ENCODE measurements at places on chromosomes 1 and 21.

- no peak for DNase-seq
Observed at GRCh38 chr1:207752456-207752998, 673 bp downstream of the CD46 start.

DNA sequence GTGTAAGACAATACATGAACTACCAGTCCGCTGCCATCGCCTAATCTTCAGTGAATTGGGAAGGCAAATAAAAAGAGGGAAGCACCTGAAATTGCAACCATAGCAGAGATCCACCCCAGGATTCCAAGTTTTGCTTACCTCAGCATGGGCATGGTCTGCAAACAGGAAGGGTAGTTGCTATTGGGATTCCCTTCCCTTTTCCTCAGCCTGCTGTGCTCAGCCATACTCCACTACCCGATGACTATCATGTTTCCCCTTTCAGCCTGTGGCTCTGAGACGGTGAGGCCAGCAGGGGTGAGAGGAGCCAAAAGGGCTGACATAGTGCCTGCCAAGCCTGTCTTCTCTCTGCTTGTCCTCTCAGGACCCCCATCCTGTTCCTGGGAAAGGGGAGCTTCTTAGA, 64.2 kb downstream of the GPR137B start:
- no peak for DNase-seq

GRCh38 chr1:77876884-77877283, 11.5 kb upstream of the NEXN start:
- no peak for DNase-seq

- peak; percentile 53 for DNase-seq
Observed at GRCh38 chr21:25895565-25896205, 160.9 kb downstream of the GABPA start.

DNA sequence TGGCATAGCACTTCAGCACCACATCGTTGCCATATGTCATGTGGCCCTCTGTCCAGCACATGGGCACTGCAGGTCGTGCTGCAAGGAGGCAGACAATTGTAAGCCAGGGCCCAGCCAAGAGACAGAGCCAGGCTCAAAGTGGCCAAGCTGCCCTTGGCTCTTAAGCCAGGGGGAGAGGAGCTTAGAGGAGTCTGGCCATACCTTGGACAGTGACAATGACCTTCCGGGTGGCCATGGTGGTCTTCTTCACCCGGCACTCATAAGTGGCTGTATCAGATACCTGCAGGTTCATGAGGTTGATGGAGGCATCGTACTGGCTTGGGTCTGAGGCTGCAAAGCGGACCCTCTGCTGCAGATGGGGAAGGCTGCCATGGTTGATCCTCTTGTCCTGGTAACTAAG, 4.6 kb downstream of the VSIG8 start:
- DNase-seq, result no peak

DNA sequence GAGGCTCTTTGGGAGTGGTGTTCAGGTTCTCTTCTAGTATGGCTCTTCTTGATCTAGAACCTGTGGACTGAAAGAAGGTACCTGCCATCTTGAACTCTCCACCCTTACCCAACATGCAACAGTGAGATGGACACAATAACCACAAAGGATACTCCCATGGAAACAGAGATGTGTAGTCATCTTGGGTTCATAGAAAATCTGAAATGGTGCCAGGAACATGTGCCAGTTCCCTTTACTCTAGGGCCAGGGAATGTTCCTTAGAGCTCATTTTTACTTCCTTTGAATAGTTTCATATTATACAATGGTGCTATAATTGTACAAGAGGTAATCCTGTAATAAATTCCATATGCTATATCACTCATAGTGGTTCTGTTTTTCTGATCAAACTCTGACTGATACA, 13.2 kb upstream of the SCYL3 start:
- DNase-seq, result no peak

DNA sequence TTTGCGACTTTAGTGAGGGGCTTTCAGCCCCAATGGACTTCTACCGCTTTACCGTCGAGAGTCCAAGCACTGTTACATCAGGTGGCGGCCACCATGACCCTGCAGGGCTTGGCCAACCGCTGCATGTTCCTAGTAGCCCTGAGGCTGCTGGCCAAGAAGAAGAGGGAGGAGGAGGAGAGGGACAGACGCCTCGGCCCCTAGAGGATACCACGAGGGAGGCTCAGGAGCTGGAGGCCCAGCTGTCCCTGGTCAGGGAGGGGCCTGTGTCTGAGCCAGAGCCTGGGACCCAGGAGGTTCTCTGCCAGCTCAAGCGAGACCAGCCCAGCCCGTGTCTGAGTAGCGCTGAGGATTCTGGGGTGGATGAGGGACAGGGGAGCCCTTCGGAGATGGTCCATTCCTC, 8.6 kb upstream of the SLC25A34 start:
- DNase-seq, result no peak

DNA sequence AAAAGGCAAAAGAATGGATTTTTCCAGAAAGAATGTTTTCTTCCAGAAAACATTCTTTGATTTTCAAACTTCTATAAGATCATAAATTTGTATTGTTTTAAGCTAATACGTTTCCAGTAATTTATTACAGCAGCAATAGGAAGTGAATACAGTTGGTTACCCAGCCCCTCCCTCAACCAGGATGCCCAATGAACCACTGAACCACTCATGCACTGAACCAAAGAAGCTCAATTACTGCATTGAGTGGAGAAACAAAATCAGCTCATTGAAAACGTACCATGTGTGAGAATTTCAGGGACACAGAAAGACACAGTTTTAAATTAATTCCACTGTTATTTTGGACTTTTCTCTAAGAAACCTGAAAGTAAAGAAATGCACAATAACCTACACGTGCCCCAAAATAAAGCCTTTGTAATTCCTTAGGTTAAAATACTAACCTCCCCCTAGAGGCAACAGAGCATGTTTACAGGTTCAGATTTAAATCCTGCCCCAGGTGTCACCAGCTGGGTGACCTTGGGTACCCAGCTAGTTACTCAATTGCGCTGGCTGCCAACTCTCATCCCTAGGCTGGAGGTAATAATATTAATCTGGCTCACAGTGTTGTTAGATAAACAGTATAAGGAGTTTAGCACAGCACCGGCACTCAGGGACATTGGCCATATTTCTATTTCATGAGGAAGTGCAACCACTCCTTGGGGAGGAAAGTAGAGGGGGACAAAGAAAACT, 111.7 kb downstream of the NMNAT2 start:
- no peak for DNase-seq

GRCh38 chr1:26785611-26786436, 1.9 kb upstream of the PIGV start:
- no peak for DNase-seq

DNA sequence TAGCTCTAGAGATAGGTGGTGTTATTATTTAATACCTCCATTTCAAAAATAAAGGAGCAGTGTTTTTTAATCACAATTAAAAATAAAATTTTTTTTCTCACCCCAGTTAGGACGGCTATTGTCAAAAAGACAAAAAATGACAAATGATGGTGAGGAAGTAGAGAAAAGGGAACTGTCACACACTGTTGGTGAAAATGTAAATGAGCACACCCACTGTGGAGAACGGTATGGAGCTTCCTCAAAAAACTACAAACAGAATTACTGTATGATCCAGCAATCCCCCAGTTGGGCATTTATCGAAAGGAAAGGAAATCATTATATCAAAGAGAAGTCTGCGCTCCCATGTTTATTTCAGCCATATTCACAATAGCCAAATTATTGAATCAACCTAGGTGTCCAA, 148.7 kb upstream of the NR5A2 start:
- no peak for DNase-seq

- no peak for DNase-seq
Observed at GRCh38 chr1:211783897-211784296, 46.7 kb downstream of the LPGAT1 start.

DNA sequence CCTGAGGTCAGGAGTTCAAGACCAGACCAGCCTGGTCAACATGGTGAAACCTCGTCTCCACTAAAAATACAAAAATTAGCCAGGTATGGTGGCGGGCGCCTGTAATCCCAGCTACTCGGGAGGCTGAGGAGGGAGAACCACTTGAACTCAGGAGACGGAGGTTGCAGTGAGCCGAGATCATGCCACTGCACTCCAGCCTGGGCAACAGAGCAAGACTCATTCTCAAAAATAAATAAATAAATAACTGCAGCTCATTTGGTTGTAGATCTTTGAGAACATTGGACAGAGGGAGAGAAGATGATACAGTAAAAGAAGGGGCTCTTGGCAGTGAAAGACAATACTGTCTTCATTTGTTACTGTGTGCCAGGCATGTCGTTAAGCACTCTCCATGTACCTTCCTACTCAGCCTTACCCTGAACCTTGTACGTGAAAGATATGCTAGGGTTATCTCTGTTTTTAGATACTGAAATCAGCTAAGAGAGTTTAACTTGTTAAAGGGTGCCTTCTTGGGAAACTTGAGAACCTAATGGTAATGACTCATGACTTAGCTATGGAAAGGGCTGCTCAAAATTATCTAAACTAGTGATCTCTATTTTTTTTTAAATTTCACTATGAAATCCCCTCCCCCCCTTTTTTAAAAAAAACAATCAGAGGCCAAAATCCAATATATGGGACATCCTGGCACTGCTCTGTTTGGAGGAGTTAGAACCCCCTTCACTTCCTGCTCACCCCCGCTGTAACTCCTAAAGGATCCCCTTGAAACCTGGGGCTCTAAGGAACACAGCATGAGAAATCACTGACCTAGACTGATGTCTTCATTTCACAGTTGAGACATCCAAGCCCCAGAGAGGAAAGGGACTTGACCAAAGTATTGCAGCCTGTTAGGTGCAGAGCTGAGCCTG, 6.8 kb upstream of the KPNA6 start:
- no peak for DNase-seq

- no peak for DNase-seq
Observed at GRCh38 chr21:45209685-45210284, 77.9 kb downstream of the POFUT2 start.

- DNase-seq, result no peak
Observed at GRCh38 chr1:31910933-31911332, 27.2 kb downstream of the PTP4A2 start.

- DNase-seq, result no peak
Observed at GRCh38 chr1:30680429-30680828, 43.0 kb downstream of the MATN1 start.

DNA sequence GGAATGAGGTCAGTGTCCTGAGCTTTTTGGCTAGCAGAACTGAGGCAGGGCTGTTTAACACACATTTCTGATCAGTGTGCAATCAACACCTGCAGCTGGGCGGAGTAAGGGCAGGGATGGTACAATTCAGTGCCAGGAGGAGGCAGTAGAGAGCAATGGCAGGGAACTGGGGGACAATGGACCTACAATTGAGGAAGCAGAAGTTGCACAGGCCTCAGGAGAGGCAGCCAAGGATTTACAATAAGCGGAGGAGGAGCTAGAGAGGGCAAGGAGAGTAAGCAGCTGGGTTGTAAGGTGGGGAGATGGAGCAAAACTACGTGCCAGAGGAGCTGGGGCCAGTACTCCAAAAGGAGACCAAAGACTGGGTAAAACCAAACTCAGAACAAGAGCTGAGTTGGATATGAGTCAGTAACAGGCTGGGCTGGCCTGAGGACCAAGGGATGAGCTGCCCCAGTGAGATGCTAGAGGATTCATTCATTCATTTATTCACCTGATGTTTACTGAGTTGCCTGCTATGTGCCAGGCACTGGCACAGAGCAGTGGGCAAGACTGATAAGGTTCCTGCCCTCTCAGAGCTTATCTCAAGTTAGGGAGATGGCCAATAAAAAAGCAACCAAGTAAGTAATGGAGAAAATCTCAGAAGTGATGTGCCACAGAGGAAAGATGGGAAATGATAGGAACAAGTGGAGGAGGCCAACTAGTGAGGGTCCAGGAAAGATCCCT, 10.4 kb upstream of the GALE start:
- no peak for DNase-seq

GRCh38 chr1:40039245-40039756, 1.2 kb upstream of the CAP1 start:
- peak; percentile 99 for DNase-seq

DNA sequence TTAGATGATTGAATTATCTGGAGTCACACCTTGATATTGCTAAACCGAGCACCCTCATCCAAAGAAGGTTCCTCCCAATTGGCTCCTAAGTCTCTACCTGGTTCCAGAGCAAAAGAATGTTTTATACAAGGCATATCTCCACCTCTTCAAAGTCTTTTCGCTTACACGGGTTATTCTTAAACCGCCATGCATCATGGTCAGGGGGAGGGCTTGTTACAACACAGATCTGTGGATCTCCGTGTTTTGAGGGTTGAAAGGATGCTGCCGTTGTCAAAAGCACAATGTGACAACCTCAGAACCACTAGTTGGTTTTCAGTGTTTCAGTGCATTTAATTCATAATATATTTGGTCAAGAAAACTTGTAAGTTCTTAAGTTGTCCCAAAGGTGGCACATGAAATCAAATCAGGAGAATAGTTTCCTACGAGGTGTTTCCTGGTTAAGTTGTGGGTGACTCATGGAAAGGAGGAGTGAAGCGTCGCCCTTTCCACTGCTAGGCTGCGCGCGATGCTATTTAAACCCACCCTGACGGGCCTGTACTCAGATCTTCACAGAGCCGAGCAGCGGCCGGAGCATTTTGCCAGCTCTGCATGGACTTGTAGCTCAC, 1531.6 kb upstream of the TPTE start:
- no peak for DNase-seq

DNA sequence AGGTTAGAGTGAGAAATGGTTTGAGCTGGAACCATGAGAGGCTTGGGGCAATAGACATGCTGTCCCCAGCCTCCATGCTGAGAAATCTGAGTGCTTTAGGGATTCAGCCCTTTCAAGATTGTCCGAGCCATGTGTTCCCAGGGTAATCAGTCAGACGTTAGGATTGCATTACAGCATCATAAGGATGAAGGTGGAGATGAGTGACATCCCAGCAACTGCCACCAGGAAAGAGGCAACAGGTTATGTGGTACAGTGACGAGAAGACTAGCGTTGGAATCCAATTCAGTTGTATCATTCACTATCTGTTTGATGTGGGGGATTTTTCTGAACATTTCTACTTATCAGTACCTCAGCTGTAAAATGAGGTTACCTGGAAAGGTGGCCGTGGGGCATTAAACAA, 1.7 kb downstream of the CAMK1G start:
- DNase-seq, result no peak

DNA sequence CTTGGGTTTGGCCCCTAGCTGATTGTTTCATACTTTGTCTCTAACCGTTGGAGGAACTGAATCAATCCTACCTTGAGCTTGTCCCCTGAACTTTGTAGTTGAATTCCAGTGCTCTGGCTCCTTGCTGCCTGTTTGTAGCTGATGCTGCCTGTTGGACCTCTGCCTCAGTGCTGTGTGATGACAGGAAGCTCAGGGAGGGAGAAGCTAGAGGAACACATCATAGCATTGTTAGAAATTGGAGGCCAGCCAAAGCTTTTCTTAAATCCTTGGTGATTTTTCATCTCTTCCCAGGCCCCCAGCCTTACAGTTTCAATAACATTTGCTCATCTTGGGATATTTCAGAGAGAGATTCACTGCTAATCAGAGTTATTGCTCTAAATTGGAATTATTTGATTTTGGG, 34.0 kb downstream of the MACF1 start:
- no peak for DNase-seq

DNA sequence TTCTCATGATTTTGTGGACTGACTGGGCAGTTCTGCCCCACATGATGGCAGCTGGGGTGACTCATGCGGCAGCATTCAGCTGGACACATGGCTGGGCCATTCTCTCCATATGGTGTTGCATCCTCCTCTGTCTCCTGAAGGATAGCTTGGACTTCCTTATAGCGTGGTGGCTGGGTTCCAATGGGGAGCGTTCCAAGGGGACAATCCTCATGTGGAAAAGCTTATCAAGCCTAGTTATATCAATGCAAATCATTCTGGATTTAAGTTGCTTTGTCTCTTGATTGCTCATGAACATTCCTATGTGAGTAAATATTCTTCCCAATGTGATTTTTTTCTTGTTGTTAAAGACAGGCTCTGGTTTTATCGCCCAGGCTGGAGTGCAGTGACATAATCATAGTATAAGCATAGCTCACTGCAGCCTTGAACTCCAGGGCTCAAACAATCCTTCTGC, 13.2 kb upstream of the SLC2A1 start:
- no peak for DNase-seq

GRCh38 chr1:163834778-163835177, 513.0 kb downstream of the NUF2 start:
- no peak for DNase-seq

Data from NCI-H748 treated with DMSO at 0.1 percent for 48 hours (cell line).